Tibial nerve (tissue), 4 donors: ENCODE measurements at places on chromosomes 13 and 19.

GRCh38 chr19:55586976-55587668, 6.5 kb upstream of the ZNF579 start:
- DNase-seq, result peak; percentile 94

- DNase-seq, result no peak
These were observed 7.3 kb downstream of the IFNL3 start for GRCh38 chr19:39237200-39238184.

GRCh38 chr13:99362362-99362761, 55.2 kb upstream of the GPR183 start:
- DNase-seq, result no peak

- no peak for DNase-seq
These were observed 123.5 kb downstream of the KCTD12 start for GRCh38 chr13:76762721-76763120.

- DNase-seq, result no peak
These were observed 1.4 kb upstream of the PLIN4 start for GRCh38 chr19:4519521-4520277.

GRCh38 chr13:61891401-61891800, 475.8 kb upstream of the PCDH20 start:
- no peak for DNase-seq

DNA sequence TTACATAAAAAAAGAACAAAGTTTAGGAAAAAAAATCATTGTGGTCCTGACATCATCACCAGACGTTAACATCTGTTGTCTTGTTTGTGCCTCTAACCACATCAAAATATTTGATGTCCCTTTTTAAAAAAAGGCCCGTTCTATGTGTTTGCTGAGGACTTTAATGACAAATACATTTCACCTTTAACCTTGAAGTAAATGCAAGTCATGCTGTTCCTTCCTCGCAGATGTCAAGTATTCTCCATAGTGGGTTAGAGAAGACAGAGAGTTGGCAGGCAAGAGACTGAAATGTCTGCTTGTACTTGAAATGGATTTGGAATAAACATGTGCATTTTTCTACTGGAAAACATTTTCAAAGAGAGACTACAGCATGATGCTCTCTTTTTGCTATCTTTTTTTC, 134.9 kb downstream of the FGF9 start:
- DNase-seq, result no peak

GRCh38 chr13:51937320-51938290, 73.6 kb downstream of the ATP7B start:
- DNase-seq, result no peak

DNA sequence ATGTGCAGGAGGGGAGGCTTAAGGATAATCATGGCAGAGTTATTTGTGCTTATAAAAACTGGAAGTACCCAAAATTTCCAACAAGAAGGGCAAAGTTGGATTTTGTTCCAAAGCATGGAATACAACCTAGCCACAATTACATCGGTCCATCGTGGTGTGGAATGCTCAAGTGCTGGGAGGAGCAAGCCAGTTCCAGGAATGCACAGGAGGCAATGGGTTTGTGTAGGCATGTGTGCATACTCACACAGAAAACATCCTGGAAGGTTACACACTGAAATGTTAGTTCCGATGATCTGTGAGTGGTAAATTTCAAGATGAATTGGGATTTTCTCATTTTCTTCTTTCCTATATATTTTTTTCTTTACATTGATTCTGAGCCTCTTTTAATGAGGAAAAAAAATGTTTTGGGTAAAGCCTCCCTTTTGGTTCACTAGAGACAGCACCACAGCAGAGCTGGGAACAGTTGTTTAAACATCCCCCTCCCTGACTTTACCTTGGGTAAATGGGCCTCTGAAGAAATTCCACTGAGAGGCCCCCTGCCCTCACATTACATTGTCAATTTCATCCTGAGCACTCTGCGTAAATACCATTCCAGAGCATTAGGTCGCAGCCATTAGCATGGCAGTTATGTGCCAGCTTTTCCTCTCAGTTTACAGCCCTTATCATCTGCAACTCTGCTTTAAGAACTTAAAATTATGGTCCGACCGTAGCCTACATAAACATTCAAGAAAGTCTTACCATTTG, 122.0 kb downstream of the UQCRFS1 start:
- DNase-seq, result no peak

GRCh38 chr13:48443442-48444208, 30.7 kb upstream of the LPAR6 start:
- DNase-seq, result no peak

- no peak for DNase-seq
These were observed 2.3 kb downstream of the FNDC3A start for GRCh38 chr13:48977973-48978372.

DNA sequence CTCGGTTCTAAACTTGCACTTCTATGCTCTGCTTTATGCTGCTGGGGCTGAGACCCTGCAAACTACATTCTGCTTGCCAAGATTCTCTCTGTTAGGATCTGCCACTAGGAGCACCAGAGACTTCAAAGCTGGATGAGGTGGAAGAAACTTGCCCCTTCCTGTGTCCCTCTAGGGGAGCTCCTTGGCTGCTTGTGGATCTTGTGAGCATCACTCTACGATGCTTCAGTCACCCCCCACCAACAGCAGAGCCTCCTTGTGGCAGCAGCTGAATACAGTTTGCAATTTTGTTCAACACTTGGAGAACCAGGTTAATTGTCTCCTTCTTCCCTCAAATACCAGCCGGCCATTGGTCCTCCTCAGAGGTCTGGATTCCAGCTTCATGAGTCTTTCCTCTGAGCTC, 310.6 kb downstream of the FGF14 start:
- no peak for DNase-seq

DNA sequence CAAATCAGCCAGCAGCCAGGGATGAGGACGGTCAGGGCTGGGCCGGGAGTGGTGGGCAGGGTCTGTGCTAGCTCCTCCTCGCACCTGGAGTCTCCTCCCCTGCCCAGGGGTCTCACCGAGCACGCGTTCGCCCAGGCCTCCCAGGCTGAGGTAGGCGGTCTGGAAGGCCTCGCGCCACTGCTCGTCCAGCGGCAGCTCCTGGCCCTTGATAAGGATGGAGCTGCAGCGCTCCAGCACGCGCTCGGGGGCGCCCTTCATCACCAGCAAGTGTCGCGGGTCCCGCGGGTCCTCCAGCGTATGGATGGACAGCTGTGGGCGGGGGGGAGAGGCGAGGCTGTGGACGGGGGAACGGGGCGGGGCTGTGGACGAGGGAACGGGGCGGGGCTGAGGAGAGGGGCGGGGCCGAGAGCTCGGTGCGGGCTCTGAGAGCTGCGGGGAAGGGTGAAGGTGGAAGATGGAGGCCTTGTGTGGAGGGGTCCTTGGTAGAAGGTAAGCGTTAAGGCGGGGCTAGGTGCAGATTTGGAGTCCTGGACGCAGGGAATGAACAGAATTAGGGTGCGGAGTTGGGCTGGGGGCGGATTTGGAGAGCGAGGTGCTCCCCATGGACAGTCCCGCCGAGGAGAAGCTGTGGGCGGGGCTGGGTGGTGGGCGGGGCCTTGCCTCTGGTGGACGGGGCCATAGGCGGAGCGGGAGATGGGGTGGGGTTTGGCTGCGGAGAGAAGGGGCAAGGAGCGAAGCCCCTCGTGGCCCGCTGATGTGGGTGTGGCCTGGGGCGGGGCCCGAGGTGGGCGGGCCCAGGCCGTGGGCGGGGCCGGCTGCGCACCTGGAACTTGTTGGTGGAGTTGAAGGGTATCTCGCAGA, 5.7 kb downstream of the ATP4A start:
- DNase-seq, result no peak

- DNase-seq, result no peak
These were observed 979 bp downstream of the AKAP8 start for GRCh38 chr19:15378534-15379082.

DNA sequence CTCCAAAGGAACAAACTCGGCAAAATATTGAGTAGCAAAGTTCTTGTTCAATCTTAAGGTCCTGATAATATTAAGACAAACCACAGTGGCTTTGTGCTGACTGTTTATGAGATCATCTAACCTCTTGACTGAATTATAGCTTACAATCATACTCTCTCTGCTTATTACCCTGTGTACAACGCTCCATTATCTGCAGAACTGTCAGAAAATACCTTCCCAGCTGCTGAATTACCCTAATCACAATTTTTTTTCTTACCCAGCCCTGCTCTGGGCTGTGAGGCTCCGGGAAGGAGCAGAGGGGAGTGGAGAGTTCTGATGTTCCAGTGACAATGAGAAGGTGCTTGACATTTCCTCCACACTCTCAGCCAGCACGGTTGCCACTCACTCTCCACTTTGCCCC, 64.8 kb downstream of the DCT start:
- DNase-seq, result no peak

GRCh38 chr19:17881701-17882100, 10.0 kb downstream of the SLC5A5 start:
- DNase-seq, result no peak

GRCh38 chr19:12995596-12996405, 526 bp downstream of the NFIX start:
- DNase-seq, result peak; percentile 24
